Stimulated activated naive CD4-positive, alpha-beta T cell treated with Interleukin-2 at 50 U/mL for 16 hours (primary cell): ENCODE measurements at places on chromosomes 3 and 15.

DNA sequence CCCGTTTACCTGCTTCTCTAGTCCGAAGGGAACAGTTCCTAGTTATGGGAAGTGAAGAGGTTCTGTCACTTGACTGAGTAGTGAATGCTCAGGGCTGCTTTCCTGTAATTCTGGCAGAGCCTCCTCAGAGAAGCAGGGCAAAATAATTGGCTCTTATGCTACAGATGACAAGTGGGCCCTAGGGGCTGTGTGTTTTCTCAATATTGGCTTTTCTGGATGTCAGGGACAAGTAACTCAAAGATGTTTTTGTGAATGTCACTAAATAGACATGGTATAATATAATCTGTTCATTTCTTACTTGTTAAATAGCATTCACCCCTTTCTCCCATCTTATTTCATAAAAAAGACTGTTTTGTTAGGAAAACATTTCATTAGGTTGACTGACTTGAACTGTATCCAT is 40.1 kb downstream of the SGO1 start:
- no peak for DNase-seq

- DNase-seq = no peak
These were observed 5.1 kb downstream of the LSAMP start for GRCh38 chr3:116440196-116440595.

DNA sequence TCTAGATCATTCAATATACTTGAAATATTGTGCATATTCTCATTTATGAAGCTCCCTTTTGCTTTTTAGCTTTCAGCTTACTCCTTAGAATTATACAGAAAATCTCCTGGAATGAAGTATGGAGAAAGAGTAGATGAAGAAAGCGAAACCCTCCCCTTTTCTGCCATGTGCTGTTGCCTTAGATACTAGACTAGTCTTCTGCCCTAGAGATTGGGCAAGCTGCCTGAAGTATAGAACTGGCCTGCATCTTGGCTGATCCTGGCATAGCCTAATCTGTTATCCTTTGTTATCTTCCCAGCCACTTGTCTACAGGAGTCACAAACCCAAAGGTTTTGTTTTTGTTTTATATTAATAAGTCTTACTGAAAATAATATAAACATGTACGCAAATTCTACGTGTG is 138.8 kb downstream of the RBPMS2 start:
- no peak for DNase-seq

DNA sequence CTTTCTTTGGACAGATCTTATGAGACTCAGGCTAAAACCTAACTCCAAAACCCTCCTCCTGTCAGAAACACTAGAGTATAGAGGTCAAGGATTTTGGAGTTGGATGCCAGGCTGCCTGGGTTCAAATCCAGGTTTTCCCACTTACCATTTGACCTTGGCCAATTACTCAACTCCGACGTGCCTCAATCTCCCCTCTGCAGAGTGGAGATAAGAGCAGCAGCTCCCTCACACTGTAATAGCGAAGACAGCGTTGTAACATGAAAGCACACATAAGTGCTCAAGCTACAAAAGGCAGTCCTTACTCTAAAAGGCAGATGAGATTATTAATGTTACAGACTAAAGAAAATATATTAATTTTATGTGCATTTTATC is 90.1 kb downstream of the IGF2BP2 start:
- no peak for DNase-seq

- no peak for DNase-seq
These were observed 159.7 kb upstream of the TBL1XR1 start for GRCh38 chr3:177356952-177357351.

DNA sequence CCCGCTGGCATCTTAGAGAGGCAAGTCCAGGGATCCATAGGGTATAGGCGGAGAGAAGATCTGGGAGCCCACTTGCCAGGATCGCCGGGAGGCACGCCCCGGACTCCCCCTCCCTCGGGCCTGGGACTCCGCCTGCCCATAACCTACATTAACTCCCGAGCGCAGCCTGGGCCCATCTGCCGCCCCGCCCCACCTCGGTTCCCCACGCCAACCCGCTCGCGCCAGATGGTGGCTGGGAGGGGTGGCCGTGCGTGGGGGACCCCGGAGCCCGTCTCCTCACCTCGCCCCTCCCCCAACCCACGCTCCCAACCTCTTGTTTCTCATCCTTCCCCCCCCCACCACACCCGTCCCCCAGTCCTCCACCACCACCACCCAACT is 1.7 kb upstream of the DLL4 start:
- DNase-seq = no peak

DNA sequence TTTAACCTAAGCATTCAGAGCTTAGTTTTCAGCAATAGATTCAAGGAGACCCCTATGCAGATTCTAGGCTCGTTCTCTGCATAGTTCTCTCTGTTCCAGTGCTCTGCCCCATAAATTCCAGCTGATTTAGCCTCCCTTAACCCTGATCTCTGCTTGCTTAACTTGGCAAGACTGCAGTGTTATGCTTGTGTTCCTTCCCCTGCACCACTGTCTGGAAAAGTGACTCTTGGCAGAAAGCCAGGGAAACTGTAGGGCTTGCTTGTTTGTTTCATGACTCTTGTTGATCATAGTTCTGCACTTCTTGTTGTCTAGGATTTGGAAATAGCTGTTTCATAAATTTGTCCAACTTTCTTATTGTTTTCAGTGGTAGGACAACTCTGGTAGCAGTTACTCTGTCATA is 40.1 kb downstream of the ANAPC13 start:
- DNase-seq = no peak

DNA sequence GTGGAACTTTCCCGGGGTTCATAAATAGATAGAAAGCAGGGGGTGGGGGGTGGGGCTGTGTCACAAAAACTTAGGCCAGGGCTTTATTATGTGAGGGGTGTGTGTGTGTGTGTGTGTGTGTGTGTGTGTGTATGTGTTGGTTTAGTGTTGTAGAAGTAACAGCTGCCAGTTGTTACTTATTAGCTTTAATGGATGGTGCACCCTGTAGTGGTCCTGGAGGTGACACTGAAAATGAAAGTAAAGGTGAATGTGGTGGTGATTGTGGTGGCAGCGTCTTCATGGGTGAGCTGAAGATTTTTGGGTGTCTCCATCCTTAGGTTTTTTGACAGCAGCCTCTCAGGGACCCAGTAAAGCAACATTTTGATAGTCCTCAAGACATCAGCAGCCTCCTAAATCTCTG is 449.9 kb downstream of the PDCD6IP start:
- DNase-seq = no peak

DNA sequence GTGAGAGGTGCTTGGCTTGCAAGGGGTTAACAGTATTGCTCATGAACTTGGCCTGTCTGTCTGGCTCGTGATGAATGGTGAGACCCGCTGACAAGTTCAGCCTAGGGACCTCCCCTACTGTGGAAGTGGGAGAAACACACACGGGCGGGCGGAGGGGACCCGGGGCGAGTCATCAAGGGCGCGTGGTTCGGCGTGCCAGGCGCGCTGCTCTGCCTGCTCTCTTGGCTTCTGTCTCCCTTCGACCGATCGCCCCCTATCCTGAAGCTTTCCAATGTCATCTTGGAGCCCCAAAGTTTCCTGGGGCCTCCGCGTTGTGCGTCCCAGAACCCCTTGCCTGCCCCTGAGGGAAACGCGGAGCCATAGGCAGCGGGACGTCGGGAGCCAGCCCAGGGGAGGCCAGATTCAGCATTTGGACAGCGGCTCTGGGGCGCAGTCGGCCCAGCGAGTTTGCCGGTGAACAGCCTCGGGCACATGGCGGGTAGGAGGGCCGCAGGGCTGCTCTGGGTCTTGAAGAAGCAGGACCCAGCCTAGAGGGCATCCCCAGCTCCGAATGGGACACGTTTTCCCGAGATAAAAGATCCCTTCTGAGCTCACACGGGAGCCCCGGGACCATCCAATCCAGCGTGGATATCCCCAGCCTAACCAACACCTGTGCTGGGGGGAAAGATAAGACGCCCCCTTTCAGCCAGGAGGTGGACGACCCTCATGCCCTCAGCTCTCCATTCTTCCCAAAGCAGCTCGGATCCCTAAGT is 27.0 kb upstream of the POLG start:
- DNase-seq = peak; percentile 48
